ENCODE measurements at places on chromosomes 13 and 19.

DNA sequence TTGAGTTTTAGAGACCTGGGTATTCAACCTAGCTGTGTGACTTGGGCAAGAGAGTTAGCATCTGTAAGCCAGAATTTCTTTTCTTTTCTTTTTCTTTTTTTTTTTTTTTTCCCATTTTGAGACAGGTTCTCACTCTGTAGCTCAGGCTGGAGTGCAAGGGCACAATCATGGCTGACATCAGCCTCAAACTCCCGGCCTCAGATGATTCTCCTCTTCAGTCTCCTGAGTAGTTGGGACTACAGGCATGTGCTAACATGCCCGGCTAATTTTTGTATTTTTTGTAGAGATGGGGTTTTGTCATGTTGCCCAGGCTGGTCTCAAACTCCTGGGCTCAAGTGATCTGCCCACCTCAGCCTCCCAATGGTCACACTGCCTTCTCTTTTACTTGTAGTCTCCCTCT lies 33.0 kb downstream of the ZMYM2 start:
- DNase-seq = no peak

- DNase-seq = no peak
Observed at GRCh38 chr13:48251611-48252081, 18.6 kb downstream of the ITM2B start.

GRCh38 chr19:17765069-17765618 lies 13.9 kb downstream of the FCHO1 start:
- DNase-seq = peak; percentile 70

DNA sequence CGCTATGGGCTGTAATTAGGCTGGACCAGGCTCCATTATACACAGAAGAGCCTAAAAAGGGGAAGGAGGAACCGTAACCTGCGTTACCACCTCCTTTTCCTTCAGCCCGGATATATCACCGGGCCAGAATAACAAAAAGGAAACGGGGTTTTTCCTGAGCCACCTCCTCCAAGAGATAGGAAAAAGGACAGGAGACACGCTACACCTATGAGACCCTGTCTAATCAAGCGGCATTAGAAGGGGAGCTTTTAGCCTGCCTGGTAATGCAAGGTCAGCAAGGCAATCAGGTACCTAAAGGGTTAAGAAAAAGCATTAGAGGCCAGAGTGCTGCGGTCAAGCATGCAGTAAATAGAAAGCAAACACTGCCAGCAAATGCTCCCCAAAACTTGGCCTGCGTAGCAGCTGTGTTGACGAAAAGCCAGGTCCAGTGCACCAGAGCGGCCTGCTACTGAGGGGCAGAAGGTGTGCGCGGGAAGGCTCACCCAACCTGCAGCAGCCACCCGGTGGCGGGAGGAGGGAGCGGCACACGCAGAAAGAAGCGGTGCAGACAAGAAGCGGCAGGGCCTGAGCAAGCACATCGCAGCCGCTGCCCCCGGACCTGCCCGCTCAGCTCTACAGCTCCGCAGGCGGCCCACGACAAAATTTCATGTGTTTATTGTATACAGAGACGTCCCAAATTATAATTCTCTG lies 1466.1 kb downstream of the UQCRFS1 start:
- DNase-seq = peak; percentile 75

GRCh38 chr19:1585243-1585580 lies 7.5 kb downstream of the MBD3 start:
- DNase-seq = no peak

- DNase-seq = no peak
Observed at GRCh38 chr13:47678201-47678968, 322.7 kb downstream of the SUCLA2 start.

DNA sequence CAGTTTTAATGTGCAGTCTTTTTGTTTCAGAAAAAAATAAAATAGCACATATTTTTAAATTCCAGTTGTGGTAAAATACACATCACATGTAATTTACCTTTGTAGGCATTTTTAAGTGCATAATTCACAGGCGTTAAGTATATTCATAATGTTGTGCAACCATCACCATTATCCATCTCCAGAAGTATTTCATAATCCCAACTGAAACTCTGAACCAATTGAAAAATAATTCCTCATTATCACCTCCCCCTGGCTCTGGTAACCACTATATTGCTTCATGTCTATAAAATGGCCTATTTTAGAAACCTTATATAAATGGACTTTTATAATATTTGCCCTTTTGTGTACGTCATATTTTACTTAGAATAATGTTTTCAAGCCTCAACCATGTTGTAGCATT lies 756.5 kb upstream of the KLHL1 start:
- DNase-seq = no peak

GRCh38 chr13:50428183-50428877 lies 413.1 kb downstream of the KCNRG start:
- no peak for DNase-seq

GRCh38 chr19:11191273-11191755 lies 6.0 kb downstream of the KANK2 start:
- peak; percentile 87 for DNase-seq

DNA sequence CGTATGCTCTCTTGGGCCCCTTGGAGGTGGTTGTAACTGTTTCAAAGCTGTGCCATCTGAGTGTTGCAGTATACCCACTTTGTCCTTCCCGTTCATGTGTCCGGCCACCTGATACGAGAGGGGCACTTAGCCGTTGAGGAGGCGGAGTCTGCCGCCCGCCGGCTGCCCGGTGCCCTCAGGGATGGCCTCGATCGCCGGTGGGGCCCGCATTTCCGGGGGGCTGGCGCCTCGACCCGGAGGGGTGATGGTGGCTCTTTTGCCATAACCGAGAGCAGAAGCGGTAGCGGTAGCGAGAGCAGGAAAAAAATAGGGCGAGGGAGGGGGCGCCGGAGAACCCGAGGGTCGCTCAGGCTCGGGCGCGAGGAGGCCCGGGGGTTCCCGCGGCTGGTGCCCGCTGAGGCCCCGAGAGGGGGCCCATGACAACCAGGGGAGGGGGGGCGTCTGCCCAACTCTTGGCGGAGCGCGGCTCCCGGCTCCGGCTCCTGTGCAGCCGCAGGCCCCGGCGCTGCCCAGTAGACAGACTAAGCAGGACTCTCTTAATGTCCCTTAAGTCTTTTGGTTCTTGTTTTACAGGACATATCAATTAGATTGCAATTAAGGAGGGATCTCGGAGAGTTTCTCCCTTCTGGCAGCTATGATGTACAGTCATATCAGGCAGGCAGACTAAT lies 342.7 kb upstream of the SGCG start:
- DNase-seq = peak; percentile 32

DNA sequence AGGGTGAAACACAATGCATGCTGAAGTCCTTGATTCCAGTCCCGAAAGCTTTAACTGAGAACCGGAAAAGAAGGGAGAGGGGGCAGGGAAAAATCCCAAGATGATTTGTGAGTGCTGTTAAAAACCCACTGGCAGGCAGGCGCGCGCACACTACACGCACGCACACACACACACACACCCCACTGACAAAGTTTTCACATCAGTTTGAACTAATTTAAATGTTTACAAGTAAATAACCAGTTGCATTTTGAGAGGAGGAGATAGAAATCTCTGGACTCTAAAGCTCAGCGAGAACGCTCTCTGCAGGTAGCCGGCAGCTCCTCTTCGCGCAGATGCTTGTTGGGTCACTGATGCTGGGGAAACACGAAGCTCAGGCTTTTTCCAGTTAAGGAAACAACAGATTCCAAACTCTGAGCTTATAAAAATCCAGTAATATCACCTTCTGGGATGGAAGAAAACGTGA lies 818 bp upstream of the SLITRK1 start:
- no peak for DNase-seq

DNA sequence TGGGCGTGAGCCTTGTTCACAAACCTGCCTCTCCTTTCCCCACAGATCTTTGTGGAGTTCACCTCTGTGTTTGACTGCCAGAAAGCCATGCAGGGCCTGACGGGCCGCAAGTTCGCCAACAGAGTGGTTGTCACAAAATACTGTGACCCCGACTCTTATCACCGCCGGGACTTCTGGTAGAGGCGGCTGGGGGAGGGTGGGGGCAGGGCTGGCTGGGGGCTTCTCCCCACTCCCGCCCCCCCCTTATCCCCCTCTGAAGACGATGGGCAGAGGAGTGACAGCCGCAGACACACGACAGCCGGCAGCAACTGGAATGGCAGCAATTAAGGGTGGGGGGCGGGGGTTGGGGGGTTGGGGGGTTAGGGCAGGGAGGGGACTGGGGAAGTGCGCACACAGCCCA lies 1.1 kb upstream of the EPN1 start:
- no peak for DNase-seq

- DNase-seq = no peak
Observed at GRCh38 chr13:106176117-106176516, 359.3 kb downstream of the EFNB2 start.

- DNase-seq = no peak
Observed at GRCh38 chr19:9427941-9428340, 7.4 kb downstream of the ZNF266 start.

DNA sequence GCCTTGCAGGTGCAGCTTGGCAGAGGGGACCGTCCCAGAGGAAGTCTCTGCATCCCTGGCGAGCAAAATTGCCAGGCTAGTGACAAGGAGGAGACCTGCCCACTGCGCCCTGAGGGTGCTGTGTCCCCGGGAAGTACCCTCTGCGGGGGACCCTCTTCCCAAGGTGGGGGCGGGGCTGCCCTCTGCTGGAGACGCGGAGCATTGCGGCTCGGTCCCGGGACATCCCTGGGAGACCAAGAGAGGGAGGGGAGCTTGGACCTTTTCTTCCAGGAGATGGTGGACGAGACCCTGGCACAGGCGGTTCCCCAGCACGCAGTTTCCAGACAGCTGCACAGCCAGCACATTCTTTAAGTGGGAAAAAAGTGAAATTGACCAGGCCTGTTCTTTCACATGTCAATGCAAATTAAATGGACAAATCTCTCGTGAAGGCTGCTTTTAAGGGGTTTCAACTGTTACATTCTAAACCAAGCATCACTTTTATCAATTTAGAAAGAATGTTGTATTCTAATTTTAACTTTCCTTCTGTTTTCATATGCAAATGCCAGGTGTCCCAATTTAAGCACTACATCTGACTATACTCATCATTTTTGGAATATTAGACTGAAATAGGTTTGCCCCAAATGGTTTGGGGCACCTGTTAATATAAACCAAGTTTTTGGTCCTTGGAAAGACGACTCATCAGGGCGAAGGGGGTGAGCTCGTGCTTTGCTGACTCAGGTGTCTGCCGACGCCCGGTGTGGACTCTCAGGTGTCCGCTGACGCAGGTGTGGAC lies 60.7 kb downstream of the MCF2L start:
- peak; percentile 52 for DNase-seq

DNA sequence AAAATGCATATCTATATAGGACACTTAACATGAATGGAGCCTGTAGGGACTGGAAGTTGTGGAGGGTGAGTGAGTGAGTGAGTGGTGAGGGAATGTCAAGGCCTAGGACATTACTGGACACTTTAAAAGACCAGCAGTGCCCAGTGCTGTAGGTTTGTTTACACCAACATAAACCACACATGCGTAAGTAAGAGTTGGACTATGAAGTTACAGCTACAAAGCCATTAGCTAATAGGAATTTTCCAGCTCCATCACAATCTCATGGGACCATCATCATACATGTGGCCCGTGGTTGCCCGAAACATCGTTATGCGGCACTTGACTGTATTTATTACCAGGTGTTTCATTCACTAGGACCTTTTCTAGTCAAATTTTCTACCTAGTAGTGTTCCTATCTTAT lies 49.2 kb downstream of the LATS2 start:
- no peak for DNase-seq

- DNase-seq = no peak
Observed at GRCh38 chr13:108230377-108230776, 12.2 kb downstream of the ABHD13 start.

DNA sequence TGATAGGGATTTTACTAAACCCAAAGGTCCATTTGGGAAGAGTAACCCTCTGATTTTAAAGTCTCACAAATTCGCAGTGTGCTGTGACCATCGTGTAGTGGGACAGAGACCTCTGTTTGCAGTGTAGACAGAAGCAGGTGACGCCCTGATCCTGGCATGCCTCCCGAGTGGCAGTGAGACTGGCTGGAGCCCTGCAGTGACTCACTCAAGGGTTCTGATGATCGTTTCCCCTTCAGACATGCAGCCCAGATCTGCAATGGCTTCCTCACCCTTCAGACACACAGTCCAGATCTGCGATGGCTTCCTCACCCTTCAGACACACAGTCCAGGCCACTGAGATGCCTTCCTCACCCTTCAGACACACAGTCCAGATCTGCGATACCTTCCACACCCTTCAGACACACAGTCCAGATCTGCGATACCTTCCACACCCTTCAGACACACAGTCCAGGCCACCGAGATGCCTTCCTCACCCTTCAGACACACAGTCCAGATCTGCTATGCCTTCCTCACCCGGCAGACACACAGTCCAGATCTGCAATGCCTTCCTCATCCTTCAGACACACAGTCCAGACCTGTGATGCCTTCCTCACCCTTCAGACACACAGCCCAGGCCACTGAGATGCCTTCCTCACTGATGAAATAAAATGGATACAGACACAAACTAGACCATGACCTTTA lies 125.2 kb downstream of the ATP11A start:
- peak; percentile 65 for DNase-seq

DNA sequence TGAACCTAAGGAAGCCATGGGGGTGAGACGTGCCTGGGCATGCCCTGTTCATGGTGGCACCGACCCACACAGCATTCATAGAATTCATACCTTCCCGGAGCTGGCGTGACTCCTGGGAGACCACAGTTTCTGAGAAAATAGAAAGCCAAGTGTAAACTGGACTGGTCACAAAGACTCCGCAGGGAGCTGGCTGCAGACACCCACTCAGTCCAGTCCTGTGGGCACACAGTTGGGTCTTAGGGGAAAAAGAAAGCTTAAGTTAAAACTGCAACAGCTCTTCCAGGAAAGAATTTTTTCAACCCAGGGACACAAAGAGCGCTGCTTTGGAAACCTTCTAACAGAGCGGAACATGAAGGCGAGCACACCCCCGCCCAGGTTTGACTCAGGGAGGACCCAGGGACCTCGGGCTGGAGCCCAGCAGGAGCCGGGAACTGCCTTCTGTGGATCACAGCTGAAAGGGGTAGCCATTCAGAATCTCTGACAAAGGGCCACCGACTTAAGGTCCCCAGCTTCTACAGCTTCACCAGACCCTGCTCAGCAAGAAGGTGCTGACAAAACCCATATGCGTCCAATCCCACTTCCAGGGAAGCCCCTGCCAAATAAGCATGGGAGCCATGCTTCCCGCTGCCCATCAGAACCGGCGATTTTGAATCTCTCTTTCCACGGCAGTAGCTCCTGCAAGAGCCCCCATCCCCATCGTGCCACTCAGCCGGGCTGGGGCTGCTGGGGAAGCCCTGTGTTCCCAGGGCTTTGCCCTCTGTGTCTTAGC lies 183.7 kb downstream of the COL4A1 start:
- DNase-seq = no peak

GRCh38 chr19:16585808-16586476 lies 13.7 kb upstream of the SLC35E1 start:
- DNase-seq = no peak

GRCh38 chr13:62846302-62846701 lies 1430.7 kb upstream of the PCDH20 start:
- DNase-seq = no peak

- DNase-seq = no peak
Observed at GRCh38 chr19:34241513-34242337, 12.6 kb upstream of the GARRE1 start.

GRCh38 chr19:55529636-55530234 lies 7.2 kb downstream of the SBK2 start:
- no peak for DNase-seq
